ENCODE measurements at places on chromosomes 7 and 10. TPM values are rescaled to one million over a fixed set of nuclear protein-coding genes. Genes with fewer than 3 reads are reported as not detected.

PRSS1 gene
- total RNA-seq: not detected

FGL2 gene
- total RNA-seq: 1.1 TPM

SFMBT2 gene
- 22.0 TPM for total RNA-seq

INHBA gene
- total RNA-seq: not detected

MALRD1 gene
- 0.56 TPM for total RNA-seq

RBP4 gene
- total RNA-seq: not detected

- DNase-seq: peak; percentile 19
Observed at GRCh38 chr10:50512743-50513416, 110.9 kb downstream of the SGMS1 start.

DNA sequence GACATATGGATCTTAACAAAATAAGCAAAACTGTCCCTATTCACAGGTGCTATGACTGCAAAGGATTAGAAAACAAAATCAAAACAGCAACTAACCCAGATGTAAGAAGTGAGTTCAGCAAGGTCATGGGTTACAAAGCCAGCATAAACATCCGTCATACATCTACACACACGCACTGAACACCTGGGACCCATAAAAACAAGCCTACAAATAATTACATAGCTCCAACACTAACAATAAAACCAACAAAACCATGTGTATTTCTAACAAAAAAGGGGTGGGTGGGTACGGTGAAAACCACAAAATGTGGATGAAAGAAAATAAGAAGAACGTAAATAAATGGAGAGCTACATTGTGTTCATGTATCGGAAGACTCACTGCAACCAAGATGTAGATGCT, 256.8 kb downstream of the ELFN1 start:
- no peak for DNase-seq

DNA sequence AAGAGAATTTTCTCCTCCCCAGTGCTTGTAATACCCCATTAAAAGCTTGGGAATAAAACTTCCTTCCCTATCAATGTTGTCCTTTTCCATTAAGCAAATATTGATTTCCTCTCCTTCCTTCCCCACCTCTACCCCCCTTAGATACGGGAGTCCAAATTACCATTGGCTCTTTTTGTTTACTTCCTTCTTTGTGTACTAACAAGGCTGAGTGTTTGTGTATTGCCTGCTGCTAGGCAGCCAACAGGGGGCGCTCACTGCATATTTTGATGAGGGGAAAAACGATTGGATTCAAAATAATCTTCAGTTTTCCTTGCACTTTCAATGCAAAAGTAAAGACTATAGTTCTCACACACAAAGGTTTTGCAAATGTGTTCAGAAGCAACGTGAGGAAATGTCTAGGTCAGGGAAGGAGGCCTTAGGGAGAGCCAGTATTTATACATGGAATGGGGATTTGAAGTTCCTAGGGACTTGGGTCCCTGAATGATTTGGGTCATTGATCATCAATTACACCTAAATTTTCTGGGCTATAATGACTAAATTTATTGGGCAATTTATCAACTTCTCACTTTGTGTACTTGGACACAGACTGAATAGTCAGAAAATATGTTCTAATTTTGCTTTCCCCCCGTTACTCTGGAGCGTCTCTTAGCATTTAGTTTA, 23.6 kb upstream of the VPS41 start:
- peak; percentile 21 for DNase-seq

- DNase-seq: no peak
Observed at GRCh38 chr7:89661876-89662275, 492.4 kb upstream of the STEAP1 start.

DNA sequence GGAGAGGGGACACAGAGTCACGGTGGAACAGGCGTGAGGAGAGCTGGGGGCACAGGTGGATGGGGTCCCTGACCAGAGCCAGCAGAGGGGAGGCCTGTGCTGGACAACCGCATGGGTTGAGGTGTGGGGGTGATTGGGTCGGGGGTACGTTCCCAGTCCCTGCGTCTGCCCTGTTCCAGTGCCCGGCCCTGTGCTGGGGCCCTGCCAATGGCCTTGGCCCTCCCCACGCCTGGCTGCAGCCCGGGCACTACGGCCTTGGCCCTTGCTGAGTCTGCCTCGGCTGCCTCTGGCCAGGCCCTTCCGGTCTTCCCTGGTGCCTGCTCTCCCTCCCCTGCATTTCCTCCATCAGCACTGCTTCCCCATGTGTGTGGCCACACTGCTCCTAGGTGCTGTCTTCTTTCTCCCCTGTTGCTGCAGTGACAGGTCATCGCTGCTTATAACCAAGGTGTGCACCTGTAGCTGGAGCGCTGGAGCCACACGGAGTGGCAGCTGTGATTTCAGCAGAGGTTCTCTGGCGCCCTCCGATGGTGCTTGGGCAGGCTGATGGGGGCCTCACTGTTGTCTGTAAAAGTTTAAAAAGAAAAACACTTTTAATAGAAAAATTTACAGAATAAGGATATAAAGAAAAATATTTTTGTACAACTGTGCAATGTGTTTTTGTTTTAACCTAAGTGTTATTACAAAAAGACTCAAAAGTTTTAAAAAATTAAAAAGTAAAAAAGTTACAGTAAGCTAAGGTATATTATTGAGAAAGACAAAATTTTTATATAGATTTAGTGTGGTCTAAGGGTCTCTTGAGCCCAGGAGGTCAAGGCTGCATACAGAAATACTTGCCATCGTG, 45.2 kb upstream of the BHLHA15 start:
- DNase-seq: peak; percentile 62

GRCh38 chr7:90262438-90262837, 17.5 kb downstream of the CFAP69 start:
- no peak for DNase-seq
